Jurkat, Clone E6-1 (cell line): ENCODE measurements at places on chromosomes 2 and 18.

- DNase-seq, result no peak
Measured at GRCh38 chr2:151078889-151079288, 182.8 kb downstream of the RBM43 start.

GRCh38 chr2:76861708-76862107 lies 660.5 kb downstream of the LRRTM4 start:
- DNase-seq, result peak; percentile 47

GRCh38 chr18:35114305-35114704 lies 73.1 kb downstream of the MAPRE2 start:
- no peak for DNase-seq

DNA sequence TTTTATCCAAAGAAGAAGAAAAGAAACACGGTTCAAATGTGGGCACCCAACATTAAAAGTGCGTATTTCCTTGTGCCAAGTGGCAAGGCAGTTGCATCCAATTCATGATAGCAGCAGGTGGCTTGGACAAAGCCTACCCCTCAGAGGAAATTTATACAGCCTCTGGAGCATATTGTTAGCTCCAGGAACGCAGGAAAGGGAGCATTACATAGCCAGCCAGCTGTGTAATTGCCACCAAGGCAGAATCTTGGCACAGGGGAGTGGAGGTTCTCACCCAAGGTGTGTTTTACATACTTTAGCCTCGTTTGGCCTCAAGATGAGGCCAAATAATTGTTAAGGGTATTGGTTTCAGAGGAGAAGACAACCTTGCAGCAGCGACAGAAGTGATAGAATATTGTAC lies 526.9 kb downstream of the TMEM182 start:
- no peak for DNase-seq

DNA sequence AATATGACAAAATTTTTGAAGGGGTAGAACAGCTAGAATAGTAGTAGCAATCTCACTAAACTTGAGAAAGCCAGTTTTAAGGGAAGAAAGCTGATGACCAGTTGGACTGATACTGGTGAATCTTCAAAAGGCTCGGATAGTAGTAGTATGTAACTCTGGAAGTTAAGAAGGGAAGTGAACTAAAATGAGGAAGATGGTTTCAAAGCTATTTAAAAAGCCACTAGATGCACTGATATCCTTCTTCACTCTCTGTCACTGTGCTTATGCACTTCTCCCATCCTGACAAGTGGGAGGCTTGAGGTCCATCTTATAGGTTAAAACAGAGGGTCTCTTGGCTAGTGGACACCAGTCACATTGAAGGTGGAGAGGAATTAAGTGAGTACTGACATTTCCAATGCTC lies 141.1 kb downstream of the NCOA1 start:
- no peak for DNase-seq

DNA sequence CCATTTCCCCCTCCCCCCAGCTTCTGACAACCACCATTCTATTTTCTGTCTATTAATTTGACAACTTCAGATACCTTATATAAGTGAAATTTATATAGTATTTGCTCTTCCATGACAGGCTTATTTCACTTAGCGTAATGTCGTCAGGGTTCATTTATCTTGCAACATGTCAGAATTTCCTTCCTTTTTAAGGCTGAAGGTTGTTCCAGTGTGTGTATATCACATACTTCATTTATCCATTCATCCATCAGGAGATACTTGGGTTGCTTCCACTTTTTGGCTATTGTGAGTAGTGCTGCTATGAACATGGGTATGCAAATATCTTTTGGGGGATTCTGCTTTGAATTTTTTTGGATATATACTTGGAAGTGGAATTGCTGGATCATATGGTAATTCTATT lies 7.4 kb downstream of the BCL2L11 start:
- no peak for DNase-seq

DNA sequence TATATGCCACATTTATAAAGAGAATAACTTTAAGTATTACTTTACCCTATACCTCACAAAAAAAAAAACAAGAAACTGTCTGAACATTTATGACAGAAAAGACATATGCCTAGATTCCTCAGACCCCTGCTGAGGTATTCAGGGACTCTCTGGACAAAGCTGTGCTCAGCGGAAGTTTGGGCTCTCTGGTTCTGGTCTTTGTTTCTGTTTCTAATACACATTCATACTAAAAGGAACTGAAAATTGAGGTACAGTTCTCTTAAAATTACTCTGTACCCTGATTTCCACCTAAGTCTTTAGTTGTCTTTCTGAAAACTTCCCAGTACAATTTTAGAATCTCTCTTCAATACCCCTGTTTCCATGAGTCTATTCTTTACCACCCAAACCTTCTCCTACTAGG lies 160.3 kb downstream of the IKZF2 start:
- no peak for DNase-seq

DNA sequence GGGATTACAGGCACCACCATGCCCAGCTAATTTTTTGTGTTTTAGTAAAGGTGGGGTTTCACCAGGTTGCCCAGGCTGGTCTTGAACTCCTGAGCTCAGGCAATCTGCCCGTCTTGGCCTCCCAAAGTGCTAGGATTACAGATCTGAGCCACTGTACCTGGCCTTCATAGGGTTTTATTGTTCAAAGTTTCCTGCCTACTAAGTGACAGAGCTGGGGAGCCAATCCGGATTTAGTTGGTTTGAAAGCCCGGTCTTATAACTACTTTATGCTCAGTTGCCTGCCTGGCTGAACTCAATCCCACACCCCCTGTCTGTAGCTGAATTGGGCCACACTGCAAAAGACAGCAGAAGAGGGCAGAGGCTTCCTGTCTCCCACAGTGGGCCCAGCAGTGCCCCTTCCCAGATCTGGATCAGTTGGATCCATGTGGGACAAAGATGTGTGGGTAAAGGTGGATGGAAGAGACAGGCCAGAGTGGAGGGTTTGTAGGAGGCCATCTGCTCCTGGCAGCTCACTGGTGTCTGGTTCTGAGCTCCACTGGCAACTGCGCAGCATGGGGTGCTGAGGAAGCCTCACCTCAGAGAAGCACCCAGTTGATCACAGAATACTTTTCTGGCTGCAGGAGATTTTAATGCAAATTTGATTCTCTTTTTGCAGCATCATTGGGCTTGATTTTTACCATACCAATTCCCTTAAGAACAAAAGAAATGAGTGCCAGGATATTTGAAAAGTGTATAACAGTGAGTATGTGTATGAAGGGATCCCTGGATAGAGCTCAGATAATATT lies 144.9 kb downstream of the DDX1 start:
- DNase-seq, result no peak

DNA sequence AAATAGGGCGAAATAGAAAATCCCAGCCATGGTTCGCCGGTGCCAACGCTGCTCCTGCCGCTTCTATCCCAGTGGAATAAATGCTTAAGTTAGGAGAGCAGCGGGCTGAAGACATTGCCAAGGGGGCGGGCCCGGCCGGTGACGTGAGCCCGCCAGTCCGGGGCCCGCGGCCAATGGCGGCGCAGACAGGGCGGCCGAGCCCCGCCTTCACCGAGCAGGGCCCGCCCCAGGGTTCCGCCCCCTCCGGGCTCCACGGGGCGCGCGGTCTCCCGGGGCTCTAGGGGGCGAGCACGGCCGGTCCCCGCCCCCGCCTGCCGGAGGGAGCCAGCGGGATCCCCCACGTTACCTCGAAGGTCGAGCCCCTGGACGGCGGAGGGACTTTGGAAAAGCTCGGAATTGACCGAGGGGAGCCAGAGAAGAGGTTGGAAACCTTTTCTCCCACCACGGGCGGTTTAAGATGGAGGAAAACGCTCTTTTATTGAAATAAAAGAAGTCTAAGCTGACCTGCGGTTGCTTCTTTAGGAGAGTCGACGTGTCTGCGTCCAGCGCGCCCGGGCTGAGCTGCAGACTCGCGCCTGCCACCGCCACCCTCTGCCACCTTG lies at the start of gene EPHA4:
TSS of gene EPHA4 (minus strand) at position 86 of the 602 bp plus-strand sequence. CDS start at position 30, 56 bp downstream.
- DNase-seq, result peak; percentile 22
